ENCODE measurements at places on chromosomes 1 and 21.

DNA sequence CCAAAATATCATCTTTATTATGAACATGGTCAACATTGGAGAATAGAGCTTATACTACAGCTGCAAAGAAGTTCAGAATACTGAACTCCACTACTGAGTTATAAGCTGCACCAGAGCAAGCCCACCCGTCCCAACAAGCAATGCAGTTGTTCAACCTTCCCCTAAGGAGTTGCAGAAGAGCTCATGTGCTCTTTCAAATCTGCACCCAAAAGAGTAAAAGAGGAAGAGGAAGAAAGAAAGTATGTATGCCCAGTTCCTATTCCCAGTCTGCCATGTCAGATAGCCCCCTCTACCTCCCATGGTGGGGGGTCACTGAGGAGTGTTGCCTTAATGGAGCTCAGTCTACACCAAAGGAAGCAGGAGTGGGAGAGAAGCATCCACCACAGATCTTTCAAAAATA lies 6.9 kb downstream of the C1orf162 start:
- DNase-seq, result no peak

DNA sequence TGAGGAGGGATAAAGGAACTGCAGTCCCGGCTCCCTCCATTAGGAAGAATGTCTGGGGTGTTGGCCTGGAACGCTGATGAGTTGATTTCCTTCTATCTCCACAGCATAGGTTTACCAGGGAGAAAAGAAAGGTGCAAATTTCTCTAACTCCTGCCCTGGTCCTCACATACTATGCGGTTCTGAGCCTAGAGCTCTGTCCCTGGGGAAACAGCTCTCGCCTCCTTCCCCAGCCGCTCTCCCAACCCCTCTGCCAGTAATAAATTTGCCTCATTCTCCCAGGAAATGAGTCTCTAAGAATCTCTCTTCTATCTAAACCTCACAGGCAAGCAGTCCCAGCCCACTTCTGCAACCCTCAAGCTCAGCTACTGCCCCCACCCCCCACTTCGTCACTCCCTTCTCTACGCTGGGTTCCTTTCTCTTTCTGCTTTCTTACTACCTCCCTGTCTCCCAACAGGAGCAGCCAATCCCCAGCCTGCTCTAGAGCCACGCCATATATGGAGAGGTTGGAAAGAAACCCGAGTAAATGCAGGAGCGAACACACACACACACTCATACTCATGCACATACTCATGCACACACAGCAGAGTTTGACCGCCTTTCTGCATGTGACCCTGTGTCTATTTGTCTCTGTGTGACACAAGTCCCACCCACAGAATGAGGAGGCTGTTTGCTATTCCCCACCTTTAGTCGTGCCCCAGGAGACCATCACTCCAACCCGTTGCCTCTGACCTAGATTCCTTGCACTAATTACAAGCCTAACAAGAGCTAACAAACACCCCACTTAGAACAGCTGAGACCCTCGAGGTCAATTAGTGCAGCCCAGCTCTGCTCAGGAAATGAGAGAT lies 13.4 kb downstream of the PLEKHO1 start:
- DNase-seq, result no peak

- no peak for DNase-seq
These were observed 89.2 kb upstream of the OLFM3 start for GRCh38 chr1:102085896-102086295.

- no peak for DNase-seq
These were observed 141.0 kb downstream of the RPS6KC1 start for GRCh38 chr1:213192026-213192425.

- no peak for DNase-seq
These were observed 19.5 kb upstream of the PUM1 start for GRCh38 chr1:31084782-31085569.

GRCh38 chr1:28439320-28439719 lies 66.5 kb upstream of the RCC1 start:
- DNase-seq, result no peak

DNA sequence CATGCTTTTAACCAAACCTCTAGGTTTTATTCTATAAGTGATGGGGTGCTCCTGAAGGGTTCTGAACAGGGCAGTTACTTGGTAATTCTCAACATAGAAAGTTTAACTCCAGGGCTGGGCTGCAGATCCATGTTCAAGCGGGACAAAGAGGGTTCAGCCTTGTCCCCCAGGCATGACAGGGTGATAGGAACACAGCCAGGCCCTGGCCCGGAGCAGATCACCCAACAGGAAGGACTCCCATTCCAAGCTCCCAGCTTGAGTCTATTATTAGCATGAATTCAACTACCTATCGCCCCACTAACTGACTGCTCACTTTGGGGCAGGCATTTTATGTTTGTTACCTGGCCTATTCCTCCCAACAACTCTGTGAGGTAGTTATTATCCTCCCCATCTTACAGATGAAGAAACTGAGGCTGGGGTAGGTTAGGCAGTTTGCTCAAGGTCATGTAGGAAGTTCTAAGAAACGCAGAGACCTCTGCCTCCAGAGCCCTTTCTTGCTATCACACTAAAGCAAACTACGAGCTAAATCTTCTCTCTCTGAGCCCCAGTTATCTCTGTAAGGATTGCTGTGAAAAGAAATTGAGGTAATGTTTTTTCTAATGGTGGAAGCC lies 14.5 kb downstream of the ASAP3 start:
- no peak for DNase-seq

- DNase-seq, result no peak
These were observed 32.5 kb upstream of the DISC1 start for GRCh38 chr1:231594123-231594522.

GRCh38 chr1:102234753-102235359 lies 238.1 kb upstream of the OLFM3 start:
- DNase-seq, result no peak

- no peak for DNase-seq
These were observed 18.2 kb downstream of the TSPAN2 start for GRCh38 chr1:115071012-115071664.

DNA sequence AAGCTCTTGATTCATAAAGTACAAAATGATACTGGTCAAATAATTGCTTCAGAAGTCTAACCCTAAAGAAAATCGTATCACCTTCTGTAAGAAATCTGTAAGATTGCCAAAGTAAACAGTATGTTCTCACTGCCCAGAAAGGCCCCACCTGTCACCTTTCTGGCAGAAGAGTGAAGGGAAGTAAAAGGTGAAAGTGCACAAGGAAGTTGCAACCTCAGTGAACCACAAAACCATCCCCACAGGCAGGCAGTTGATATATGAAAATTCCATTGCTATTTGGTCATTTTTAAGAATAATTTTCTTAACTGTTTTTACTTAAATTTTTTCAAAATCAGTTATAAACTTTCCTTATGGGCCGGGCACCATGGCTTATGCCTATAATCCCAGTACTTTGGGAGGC lies 48.5 kb upstream of the FBXO28 start:
- no peak for DNase-seq

GRCh38 chr1:26060832-26061574 lies 6.4 kb downstream of the TRIM63 start:
- DNase-seq, result no peak

DNA sequence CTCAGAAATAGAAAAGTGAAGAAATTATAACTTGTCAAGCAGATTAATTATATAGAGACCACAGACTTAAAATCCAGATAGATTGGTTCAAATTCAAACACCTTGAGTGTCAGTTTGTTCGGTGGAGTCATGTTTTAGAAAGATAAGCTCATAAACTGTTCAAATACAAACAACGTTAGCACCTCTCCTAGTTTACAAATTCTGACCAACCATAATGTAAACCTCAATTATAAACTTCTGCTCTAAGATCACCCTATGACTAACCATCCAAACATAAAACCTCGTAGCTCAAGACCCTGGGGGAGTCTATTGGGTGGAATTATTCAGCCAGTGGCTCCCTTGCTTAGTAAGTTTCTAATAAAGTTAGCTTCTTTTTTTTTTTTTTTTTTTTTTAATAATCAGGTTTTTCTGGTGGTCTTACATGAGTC lies 12.4 kb downstream of the CBR1 start:
- DNase-seq, result no peak

All from activated CD4-positive, CD25-positive, alpha-beta regulatory T cell (primary cell).